Endothelial cell (in vitro differentiated cells): ENCODE measurements at places on chromosomes 3 and 15. TPM values are rescaled to one million over a fixed set of nuclear protein-coding genes. Genes with fewer than 3 reads are reported as not detected.
A peak's percentile ranks its signal among the peaks of the same experiment; 100 is the strongest.

GRCh38 chr3:118406562-118406961 is 628.1 kb downstream of the IGSF11 start:
- H3K27ac ChIP-seq = no peak overlapping the region
- H3K4me1 ChIP-seq = peaks cover under 1% of the 10 kb centered on the region

Gene TM6SF1
- total RNA-seq = 6.0 TPM

DNA sequence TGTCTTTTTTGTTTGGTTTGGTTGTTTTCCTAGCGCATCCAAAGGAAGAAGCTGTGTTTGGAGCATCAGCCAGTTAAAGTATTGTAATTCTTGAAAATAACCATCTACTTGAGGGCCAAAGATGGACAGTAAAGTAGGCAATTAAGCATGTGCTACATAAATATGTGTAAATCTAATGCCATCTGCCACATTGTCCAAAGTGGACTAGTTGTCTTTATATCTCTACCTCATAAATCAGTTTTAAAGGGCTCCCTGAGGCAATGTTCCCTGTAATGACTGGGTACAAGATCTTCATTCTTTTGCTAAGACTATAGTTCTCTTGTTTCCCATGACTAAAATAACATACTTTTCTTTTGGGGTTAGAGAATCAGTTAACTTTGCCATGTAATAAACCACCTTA is 460.0 kb upstream of the RARB start:
- no peak overlapping the region for H3K4me3 ChIP-seq
- H3K27me3 ChIP-seq = no peaks in the 10 kb centered on the region
- H3K36me3 ChIP-seq = no peaks in the 10 kb centered on the region
- H3K4me1 ChIP-seq = no peaks in the 10 kb centered on the region

- no peaks in the 10 kb centered on the region for H3K36me3 ChIP-seq
- peaks cover 11% of the 10 kb centered on the region for H3K4me1 ChIP-seq
- DNase-seq = no peak
- no peak overlapping the region for H3K4me3 ChIP-seq
- peaks cover 1% of the 10 kb centered on the region for H3K27me3 ChIP-seq
Measured at GRCh38 chr3:63128380-63128779, 149.7 kb upstream of the SYNPR start.

Gene FBLN2
- total RNA-seq = 10.5 TPM

GRCh38 chr15:74781431-74782258 is at the start of gene CSK:
Gene CSK, plus strand, starts transcription at chr15:74782080. Its CDS starts 16,218 bp downstream, at chr15:74798298.
- peak within 1 kb of the TSS; percentile 74 for H3K27ac ChIP-seq
- H3K36me3 ChIP-seq = peaks cover 4% of the 10 kb centered on the region
- H3K4me3 ChIP-seq = peak within 1 kb of the TSS; percentile 95
- H3K27me3 ChIP-seq = peaks cover 12% of the 10 kb centered on the region
- peak; percentile 85 for DNase-seq

DNA sequence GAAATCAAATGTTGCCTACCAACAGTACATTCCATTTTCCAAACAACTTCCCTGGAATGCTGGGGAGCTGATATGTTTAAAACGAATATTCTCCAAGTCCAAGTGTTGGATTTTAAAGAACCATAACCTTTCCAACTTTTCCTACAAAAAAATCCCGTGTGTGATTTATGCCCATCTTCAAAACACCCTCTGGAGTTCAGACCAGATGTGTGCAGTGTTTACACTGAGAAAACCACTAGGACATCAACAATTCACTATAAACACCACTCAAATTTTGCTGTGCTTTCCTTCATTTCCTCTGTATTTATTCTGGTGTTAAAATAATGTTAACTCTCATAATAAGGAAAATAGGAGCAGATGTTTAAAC is 2.4 kb downstream of the VGLL4 start:
- peak overlapping the region; percentile 100 for H3K27ac ChIP-seq
- peaks cover 17% of the 10 kb centered on the region for H3K27me3 ChIP-seq
- H3K4me1 ChIP-seq = peaks cover 70% of the 10 kb centered on the region
- H3K4me3 ChIP-seq = peak overlapping the region; percentile 100
- no peak for DNase-seq

GRCh38 chr15:80769153-80769828 is 9.9 kb upstream of the CEMIP start:
- H3K27ac ChIP-seq = no peak overlapping the region
- no peaks in the 10 kb centered on the region for H3K36me3 ChIP-seq
- H3K4me1 ChIP-seq = no peaks in the 10 kb centered on the region
- no peaks in the 10 kb centered on the region for H3K27me3 ChIP-seq
- no peak overlapping the region for H3K4me3 ChIP-seq

- DNase-seq = no peak
- no peaks in the 10 kb centered on the region for H3K27me3 ChIP-seq
- H3K36me3 ChIP-seq = no peaks in the 10 kb centered on the region
- H3K4me3 ChIP-seq = no peak overlapping the region
- no peak overlapping the region for H3K27ac ChIP-seq
Measured at GRCh38 chr15:96578393-96578792, 247.9 kb downstream of the NR2F2 start.

Gene CCK
- not detected for total RNA-seq

Gene IQCH
- 2.4 TPM for total RNA-seq

Gene ZNF860
- total RNA-seq = 1.1 TPM

- no peak overlapping the region for H3K4me3 ChIP-seq
- no peaks in the 10 kb centered on the region for H3K4me1 ChIP-seq
- no peaks in the 10 kb centered on the region for H3K36me3 ChIP-seq
Measured at GRCh38 chr3:178244733-178245709, 291.2 kb upstream of the KCNMB2 start.

DNA sequence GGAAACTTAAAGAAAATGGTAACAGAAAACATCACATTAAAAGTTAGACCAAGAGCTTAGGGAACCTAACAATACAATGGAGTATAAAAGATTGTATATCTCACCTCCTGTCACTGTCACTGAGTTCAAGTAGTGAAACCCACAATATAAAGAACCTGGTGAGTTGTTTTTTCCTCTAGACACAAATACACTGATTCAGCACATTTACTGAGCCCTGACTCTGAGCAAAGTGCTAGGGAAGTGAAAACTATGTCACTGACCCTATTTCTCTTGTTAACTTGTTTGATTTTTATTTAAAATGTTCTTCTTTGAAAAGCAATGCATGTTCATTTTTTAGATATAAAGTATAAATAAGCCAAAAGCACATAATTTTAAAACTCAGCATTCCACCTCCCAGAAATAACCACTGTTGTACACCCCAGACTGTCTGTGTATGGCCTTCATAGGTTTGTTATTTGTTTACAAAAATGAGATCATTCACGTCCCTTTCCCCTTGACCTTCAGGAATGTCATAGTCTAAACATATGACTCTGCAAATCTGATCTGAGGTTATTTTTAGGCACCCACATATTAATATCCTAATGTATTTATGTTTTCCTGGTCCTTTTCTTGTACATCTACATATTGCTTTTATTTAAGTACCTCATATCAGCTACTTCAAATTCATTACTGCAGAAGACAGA is 69.2 kb upstream of the CSTA start:
- H3K27me3 ChIP-seq = peaks cover 1% of the 10 kb centered on the region
- H3K4me1 ChIP-seq = no peaks in the 10 kb centered on the region
- no peak for DNase-seq
- no peak overlapping the region for H3K27ac ChIP-seq
- H3K36me3 ChIP-seq = no peaks in the 10 kb centered on the region

DNA sequence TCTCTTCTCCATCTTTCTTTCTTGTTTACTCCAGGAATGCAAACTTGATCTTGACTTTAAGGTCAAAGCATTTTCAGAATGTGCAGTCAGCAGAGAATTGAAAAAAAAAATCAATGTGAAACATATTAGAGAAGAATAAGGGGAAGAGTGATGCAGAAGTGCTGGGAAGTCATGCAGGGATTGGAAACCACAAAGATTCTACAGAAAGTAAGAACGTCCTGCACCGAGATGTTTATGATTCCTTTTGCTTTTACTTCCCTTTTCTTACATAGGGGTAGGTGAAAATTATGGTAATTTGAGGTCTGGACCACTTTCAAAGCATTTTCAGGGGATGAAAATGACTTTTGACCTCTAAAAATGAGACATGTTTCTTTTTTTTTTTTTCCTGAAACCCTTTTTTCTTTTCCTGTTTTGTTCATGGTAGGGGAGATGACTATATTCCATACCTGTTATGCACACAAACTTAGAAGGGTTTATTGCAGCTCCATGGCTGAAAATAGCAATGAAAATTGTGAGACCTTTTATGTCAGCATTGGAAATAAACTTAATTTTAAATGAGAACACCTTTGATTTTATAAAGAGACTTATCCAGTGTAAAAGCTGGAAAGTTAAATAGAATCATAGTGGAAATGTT is 623.5 kb upstream of the TBL1XR1 start:
- DNase-seq = no peak
- no peaks in the 10 kb centered on the region for H3K36me3 ChIP-seq
- H3K4me1 ChIP-seq = peaks cover 22% of the 10 kb centered on the region

GRCh38 chr15:59764775-59765174 is 75.7 kb upstream of the BNIP2 start:
- no peaks in the 10 kb centered on the region for H3K36me3 ChIP-seq
- no peaks in the 10 kb centered on the region for H3K27me3 ChIP-seq
- DNase-seq = no peak
- H3K4me3 ChIP-seq = no peak overlapping the region

- H3K36me3 ChIP-seq = peaks cover 10% of the 10 kb centered on the region
- H3K27me3 ChIP-seq = no peaks in the 10 kb centered on the region
- no peak overlapping the region for H3K27ac ChIP-seq
- H3K4me3 ChIP-seq = no peak overlapping the region
Measured at GRCh38 chr3:142450189-142450588, 2.4 kb upstream of the XRN1 start.

GRCh38 chr3:18008706-18009368 is 266.4 kb upstream of the TBC1D5 start:
- H3K4me3 ChIP-seq = no peak overlapping the region
- H3K36me3 ChIP-seq = no peaks in the 10 kb centered on the region
- DNase-seq = no peak
- H3K4me1 ChIP-seq = no peaks in the 10 kb centered on the region
- no peaks in the 10 kb centered on the region for H3K27me3 ChIP-seq

Gene EEFSEC
- total RNA-seq = 7.1 TPM

- DNase-seq = no peak
- peaks cover 25% of the 10 kb centered on the region for H3K4me1 ChIP-seq
- no peak overlapping the region for H3K4me3 ChIP-seq
- H3K27ac ChIP-seq = no peak overlapping the region
Measured at GRCh38 chr3:71916747-71917369, 131.9 kb upstream of the PROK2 start.

GRCh38 chr15:39451121-39451688 is 129.7 kb upstream of the THBS1 start:
- no peaks in the 10 kb centered on the region for H3K36me3 ChIP-seq
- no peaks in the 10 kb centered on the region for H3K4me1 ChIP-seq
- H3K27ac ChIP-seq = no peak overlapping the region
- no peak overlapping the region for H3K4me3 ChIP-seq
- H3K27me3 ChIP-seq = peaks cover 2% of the 10 kb centered on the region

Gene CLPX
- 52.1 TPM for total RNA-seq

DNA sequence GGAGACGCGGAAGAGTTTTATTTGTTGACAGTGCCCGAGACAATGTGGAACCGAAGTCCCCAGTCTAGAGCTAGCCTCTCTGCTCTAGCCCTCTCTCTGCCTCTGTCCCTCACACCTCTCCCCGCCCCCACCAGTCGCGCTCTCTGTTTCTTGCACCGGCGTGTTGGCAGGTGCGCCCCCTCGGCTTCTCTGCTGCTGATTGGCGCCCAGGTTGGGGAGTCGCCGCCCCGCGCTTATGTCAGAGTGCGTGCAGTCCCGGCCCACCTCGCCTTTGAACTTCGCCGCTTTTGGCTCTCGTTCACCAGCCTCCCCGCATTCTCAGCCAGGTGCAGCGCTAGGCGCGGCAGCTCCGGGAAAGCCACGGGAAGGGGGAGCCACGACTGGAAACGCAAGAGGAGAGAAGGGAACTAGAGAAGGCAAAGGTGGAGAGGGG is at the start of gene SOX14:
TSS of gene SOX14 (plus strand) at position 315 of the 433 bp plus-strand sequence. CDS start 470 bp downstream, outside the sequence.
- H3K4me3 ChIP-seq = peak within 1 kb of the TSS; percentile 93
- H3K36me3 ChIP-seq = no peaks in the 10 kb centered on the region
- peak; percentile 75 for DNase-seq
- peak within 1 kb of the TSS; percentile 83 for H3K27ac ChIP-seq
- H3K4me1 ChIP-seq = peaks cover 59% of the 10 kb centered on the region

Gene GUCA1C
- total RNA-seq = not detected

GRCh38 chr3:10775828-10776227 is 40.2 kb upstream of the SLC6A11 start:
- H3K4me1 ChIP-seq = no peaks in the 10 kb centered on the region
- H3K36me3 ChIP-seq = no peaks in the 10 kb centered on the region
- no peak overlapping the region for H3K4me3 ChIP-seq
- H3K27me3 ChIP-seq = peaks cover 3% of the 10 kb centered on the region
- no peak overlapping the region for H3K27ac ChIP-seq
- no peak for DNase-seq

DNA sequence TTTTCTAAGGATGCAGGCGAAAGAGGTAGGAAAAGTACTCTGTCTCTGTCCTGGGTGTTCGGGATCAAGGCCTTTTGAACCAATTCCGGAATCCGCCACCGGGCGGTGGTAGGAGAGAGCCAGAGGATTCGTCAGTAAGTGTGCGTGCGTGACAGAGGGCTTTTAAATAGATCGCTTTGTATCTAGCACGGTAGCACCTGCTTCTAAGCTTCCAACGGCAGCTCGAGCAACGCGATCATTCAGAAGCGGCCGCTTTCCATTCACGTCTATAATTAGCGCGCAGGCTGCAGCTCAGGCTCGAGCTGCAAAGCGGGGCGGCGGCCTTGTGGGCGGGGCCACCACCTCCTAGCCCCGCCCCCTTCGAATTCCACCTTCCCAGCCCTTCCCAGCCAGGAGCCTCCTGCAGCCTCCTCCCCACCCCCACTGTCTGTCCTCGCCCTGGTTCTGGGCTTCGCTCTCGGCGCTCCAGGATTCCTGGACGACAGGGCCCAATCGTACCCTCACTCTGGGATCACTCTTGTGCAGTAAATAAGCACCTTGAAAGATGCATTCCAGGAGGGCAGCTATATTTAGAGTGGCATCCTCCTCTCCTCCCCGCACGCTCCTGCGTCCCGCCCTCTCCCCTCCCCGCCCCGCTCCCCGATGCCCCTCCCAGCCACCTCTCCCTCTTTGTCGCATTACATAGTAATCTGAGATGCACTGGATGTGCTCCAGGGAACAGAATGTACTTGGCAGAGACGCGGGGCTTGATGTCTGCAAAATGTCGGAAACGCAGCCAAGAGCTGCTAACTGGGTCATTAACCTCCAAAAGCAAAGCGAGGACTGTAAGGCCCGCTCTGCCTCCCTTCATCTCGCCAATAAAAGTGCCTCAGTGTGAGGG is 224.1 kb upstream of the TPRG1 start:
- peak; percentile 70 for DNase-seq
- peaks cover 7% of the 10 kb centered on the region for H3K4me1 ChIP-seq
- H3K27ac ChIP-seq = no peak overlapping the region
- peaks cover 16% of the 10 kb centered on the region for H3K27me3 ChIP-seq
- peak overlapping the region; percentile 15 for H3K4me3 ChIP-seq

- no peak overlapping the region for H3K4me3 ChIP-seq
- H3K27me3 ChIP-seq = peaks cover 5% of the 10 kb centered on the region
- DNase-seq = no peak
- H3K27ac ChIP-seq = no peak overlapping the region
- no peaks in the 10 kb centered on the region for H3K36me3 ChIP-seq
- peaks cover 42% of the 10 kb centered on the region for H3K4me1 ChIP-seq
Measured at GRCh38 chr3:128573160-128573559, 77.5 kb downstream of the RPN1 start.

GRCh38 chr3:18307529-18307928 is 117.6 kb downstream of the SATB1 start:
- no peaks in the 10 kb centered on the region for H3K36me3 ChIP-seq
- no peaks in the 10 kb centered on the region for H3K4me1 ChIP-seq
- no peak overlapping the region for H3K4me3 ChIP-seq
- no peaks in the 10 kb centered on the region for H3K27me3 ChIP-seq
- no peak overlapping the region for H3K27ac ChIP-seq
